ENCODE measurements at places on chromosomes 2 and 18.

- no peak for DNase-seq
These were observed 90.0 kb downstream of the CDH2 start for GRCh38 chr18:28086670-28087552.

- peak; percentile 85 for DNase-seq
These were observed 45.1 kb upstream of the ACAA2 start for GRCh38 chr18:49858309-49859020.

- DNase-seq, result no peak
These were observed 269.2 kb downstream of the LRATD1 start for GRCh38 chr2:14901737-14902136.

DNA sequence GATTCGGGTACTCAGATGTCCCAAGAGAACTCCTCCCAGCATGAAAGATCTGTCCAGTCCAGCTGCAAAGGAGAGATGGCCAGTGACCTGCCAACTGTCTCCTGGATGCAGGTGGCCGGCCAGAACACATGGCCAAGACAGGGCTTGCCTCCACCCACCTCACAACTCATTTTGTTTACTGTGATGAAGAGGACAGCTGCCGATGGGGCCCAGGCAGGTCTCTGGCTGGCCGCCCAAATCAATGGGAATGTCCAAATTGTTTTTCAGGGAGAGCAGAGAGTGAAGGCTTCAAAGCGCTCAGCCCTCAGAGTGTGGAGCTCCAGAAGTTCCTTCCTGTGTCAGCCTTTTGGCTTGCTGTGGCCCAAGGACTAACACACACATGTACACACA is 41.9 kb downstream of the FOSL2 start:
- no peak for DNase-seq

DNA sequence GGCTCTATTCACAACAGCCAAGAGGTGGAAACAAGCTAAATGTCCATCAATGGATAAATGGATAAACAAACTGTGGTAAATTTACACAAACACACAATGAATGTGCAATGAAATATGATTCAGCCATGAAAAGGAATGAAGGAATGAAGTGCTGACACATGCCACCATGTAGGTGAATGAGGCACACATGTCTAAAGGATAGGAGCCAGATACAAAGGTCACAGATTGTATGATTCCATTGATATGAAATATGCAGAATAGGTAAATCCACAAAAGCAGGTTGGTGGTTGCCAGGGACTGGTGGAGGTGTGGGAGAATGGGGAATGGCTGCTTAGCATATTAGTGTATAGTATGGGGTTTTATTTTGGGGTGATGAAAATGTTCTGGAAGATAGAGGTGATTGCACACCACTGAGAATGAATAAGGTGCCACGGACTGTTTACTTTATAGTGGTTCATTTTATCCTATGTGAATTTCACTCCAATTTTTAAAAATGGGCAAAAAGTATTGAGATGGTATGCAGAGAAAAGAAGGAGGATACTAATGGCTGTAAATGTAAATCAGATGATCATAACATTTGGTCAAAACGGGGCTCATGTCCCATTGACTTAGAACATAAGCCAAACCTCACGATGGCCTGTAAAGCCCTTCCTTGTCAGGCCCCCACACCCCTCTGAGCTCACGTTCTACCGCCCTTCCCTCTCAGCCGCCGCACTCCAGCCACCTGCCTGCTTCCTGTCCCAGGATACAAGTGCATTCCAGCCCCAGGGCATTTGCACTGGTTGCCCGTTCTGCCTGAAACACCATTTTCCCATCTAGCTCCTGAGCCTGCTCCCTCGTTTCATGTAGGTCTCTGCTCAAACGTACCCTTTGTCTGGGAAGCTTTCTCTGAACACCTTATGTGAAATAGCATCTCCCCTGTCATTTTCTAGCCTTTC is 165.5 kb downstream of the DDX1 start:
- no peak for DNase-seq

DNA sequence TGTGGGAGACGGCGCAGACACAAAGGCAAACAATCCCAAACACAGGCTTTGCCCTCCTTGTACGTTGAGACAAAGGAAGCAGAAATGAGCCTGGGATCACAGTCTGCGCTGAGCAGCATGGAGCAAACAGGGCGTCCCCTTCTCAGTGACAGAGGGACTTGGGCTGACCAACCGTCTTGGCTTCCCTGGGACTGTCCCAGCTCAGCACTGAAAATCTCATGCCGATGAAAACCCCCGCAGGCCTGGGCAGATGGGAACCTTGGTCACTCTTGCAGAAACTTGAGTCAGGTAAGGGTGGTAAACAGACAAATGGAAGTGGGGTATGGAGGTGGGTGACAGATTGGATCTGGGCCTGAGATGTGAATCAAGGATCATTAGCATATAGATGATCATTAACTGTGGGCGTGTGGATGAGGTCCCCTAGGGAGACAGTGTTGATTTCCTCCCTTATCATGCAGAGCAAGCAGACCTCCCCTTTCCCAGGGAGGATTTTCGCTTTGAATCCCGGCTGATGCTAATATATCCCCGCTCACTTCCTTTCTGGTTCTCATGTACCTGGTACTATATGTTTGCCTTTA is 19.1 kb upstream of the SH3BP4 start:
- DNase-seq, result no peak

DNA sequence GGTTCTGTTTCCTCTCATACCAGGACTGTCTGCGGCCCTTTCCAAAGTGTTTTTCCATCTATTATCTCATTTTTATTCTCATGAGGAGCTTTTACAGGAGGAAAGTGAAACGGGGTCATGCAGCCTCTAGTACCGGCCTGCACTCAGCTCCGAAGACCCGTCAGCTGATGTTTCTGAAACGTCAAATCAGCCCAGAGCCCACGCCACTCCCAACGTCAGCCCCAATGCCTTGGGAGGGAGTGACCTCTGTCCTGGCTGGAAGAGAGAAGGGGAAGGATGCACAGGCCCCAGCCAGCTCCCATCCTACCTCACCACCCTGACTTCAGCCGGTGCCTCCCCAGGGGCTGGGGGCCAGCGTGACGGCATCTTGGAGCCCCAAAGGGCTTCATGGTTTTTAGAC is 58.5 kb downstream of the ADCY3 start:
- DNase-seq, result no peak

DNA sequence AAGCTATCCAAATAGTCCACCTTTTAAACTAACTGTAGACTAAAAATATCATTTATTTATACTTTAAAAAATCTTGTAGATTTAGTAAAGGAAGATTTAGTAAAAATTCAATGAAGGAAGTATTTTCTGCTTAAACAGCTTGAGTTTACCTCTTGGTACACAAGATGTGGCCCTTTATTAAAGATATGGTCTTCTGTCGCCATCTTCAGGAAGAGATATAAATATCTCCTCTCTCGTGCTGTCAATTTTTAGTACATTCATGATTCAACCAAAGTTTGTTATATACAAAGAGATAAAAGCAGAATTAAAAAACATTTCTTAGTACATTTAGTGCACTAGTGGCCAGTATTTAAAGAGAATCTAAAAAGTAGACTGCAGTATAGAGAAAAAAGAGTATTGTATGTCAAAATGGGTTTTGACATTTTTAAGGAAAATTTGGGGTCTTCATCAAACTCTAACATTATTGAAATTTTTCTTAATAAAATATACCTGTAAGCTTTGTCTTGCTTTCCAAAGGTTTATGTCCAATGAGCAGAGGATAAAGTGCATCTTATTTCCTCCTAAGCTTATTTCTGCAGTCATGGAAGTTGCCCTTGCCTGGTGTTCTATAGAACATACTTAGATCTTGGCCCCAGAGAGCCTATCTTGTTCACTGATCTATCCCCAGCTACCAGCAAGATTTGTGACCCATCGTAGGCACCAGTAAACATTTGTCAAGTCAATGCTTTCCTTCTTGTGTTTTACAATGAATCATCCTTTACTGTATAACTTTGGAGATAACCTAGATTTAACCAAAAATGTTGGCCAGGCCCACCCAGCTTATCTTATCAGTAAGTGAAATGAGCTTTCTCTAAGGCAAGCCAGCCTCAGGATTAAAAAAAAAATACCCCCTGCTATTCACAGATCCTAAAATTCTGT is 18.5 kb upstream of the EML6 start:
- no peak for DNase-seq

DNA sequence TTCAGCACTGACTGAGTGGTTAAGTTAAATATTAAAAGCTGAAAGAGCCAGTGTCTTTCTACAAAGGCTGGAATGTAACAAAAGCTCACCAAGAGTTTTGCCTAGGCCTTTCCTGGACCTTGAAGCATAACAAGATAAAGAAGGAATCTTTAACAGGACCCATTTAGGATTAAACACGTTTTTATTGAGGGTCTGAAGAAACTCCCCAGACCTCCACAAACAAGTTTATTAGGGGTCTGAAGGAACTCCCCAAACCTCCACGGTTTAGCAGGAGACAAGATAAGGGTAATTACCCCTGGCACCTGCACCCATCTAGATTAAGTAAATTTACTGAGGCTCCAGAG is 104.0 kb downstream of the ACAA2 start:
- no peak for DNase-seq

GRCh38 chr2:144320491-144320890 is 199.4 kb downstream of the ZEB2 start:
- peak; percentile 72 for DNase-seq

DNA sequence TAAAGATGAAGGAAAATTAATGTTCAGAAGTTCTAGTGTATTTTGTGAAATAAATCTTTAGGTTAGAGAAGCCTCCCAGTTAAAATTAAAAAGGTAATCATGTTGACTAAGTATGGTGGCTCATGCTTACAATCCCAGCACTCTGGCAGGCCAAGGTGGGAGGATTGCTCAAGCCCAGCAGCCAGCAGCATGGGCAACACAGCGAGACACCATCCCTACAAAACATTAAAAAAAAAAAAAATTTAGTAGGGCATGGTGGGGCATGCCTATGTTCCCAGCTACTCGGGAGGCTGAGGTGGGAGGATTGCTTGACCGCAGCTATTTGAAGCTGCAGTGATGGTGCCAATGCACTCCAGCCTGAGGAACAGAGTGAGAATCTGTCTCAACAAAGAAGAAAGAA is 17.9 kb downstream of the XPO1 start:
- peak; percentile 32 for DNase-seq

- DNase-seq, result no peak
These were observed 53.7 kb upstream of the TANC1 start for GRCh38 chr2:158914731-158915130.

- DNase-seq, result no peak
These were observed 483.0 kb upstream of the FSIP2 start for GRCh38 chr2:185255566-185255965.

DNA sequence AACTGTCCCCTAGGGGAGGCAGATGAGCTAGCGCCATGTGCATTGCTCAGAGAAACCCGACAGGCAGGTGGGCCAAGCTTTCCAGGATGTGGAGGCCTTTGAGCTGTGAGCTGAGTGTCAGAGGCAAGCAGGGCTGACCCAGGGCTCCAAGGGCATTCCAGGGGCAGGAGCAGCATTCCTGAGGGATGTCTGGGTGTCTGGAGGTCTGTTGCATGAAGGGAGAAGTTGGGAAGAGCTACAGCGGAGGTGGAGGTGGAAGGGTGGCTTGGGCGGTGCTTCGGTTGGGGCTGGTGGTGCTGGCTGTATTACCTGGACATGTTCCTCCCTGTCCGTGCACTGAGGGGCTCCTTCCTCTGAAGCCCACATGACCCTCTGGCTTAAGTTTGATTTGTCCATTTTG is 102.8 kb downstream of the RNF144A start:
- DNase-seq, result no peak

DNA sequence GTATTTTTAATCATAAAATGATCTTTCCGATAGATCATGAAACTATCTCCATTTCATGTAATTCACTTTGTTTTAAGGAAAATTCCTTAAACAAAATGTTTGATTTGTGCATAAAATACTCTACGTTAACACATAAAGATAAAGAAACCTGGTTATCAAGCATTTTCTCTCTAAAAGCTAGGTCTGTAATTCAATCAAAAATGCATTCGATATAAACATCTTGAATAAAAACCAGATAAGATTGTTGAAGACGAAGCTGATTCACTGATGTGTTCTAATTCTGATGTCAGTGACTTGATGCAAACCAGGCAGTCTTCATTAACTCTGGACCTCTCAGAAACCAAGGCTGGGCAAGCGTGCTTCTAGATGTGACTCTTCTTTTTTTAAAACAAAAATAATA is 245.2 kb downstream of the CTNNA2 start:
- DNase-seq, result no peak

DNA sequence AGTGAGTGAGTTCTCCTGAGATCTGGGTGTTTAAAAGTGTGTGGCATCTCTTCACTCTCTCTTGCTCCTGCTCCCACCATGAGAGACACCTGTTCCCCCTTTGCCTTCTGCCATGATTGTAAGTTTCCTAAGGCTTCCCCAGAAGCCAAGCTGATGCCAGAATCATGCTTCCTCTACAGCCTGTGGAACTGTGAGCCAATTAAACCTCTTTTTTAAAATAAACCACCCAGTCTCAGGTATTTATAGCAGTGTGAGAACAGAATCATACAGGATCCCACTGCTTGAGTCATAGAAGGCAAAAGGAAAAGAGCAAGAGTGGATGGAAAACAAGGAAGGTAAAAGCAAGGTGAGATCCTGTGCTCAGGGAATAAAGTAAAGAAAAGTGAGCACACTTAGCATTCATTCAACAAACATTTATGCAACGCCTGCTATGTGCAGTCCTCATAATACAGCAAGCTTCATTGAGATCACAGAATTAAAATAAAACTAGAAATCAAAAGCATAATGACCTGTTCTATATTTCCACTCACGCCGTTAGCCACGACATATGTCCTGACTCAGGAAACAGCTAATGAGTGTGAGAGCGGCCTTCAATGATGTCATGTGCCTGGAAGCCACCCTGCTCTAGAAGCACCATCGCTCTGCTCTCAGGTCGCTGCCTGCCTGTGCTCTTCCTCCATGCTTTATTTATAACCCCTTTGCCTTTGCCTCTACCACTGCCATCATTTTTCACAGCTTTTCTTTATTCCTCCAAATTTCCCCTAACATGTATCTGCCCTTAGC is 11.3 kb upstream of the COPS8 start:
- DNase-seq, result no peak

GRCh38 chr2:240060977-240061591 is 7.8 kb upstream of the OR6B3 start:
- DNase-seq, result no peak

GRCh38 chr2:20592106-20593071 is 58.5 kb downstream of the HS1BP3 start:
- no peak for DNase-seq

- DNase-seq, result no peak
These were observed 463.2 kb upstream of the ZEB2 start for GRCh38 chr2:144983107-144983506.

- DNase-seq, result no peak
These were observed 25.9 kb downstream of the ALS2 start for GRCh38 chr2:201754717-201755415.

- no peak for DNase-seq
These were observed 100.5 kb downstream of the TACR1 start for GRCh38 chr2:75098856-75099255.

DNA sequence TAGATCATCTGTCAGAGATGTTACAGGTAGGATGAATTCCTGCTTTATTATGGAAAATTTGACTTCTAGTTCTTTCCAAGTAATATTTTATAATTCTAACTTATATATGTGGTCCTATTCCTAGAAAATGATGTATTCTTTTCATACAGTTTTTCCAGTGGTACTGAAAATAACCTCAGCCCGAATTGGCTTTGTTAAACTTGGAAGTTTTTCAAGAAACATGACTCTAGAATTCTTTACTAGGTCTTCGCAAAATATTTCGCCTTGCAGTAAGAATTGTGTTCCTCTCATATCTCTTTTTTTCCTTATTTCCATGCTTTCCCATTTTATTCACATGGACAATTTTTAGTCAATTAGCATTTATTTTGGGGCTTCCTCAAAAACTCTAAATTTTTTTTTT is 60.5 kb downstream of the BMPR2 start:
- no peak for DNase-seq

- DNase-seq, result no peak
These were observed 48.0 kb upstream of the MYCN start for GRCh38 chr2:15892151-15892880.
